ENCODE measurements at places on chromosomes 4 and X.

DNA sequence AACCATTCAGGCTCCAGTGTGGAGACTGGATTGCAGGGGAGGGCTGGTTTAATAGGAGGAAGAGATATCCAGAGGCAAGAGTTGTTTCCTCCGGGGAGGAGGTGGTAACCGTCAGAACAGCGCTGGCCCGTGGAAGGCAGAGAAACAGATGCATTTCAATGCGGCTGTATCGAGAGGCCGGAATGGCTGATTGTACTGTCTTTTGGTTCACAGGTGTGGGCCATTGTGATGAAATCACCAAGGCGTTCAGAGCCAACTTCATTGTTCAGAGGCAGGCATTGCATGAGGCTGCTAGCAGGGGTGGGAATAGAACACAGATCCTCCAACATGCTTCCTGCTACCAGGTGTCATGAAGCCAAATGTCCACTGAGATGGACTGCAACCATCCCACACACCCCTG lies 53.0 kb downstream of the SHOX start:
- DNase-seq: no peak

GRCh38 chrX:94430091-94430490 lies 756.1 kb downstream of the FAM133A start:
- DNase-seq: no peak

GRCh38 chr4:143768007-143768591 lies 67.6 kb upstream of the FREM3 start:
- no peak for DNase-seq

DNA sequence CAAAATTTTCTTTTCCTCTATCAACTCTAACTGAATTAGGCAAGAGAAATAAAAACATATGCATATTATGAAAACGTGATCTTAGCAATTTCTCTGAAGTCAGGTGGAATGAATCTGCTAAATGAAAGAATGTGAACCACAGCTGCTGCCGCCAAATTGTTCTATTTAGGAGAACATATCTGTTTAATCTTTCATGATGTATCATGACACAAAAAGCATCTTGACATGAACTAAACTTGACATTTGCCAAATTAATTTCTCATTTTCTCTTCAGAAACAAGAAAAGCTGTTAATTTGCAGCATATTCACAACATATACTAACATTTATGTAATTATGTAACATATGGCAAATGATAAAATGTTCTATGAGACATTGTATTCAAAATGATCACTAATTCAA lies 1237.9 kb downstream of the TECRL start:
- no peak for DNase-seq

GRCh38 chr4:31548823-31549222 lies 828.7 kb downstream of the PCDH7 start:
- no peak for DNase-seq

DNA sequence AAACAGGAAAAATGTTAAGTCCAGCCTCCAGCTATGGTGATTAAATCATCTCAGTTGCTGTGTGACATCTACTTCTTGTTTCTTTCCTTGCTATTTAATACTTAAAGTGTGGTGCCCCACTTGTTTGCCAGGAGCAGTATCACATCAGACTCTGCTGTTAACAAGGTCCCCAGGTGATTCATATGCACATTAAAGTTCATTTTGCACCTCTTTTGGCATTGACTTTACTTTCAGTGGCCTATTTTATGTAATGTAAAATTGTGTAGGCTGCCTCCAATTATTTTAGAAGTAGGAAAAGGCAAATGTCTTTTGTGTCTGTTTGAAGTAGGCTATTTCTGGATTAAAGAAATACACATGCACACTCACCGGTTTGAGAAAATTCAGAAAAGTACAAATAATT lies 47.5 kb downstream of the CPE start:
- DNase-seq: no peak

GRCh38 chrX:72351606-72352334 lies 46.1 kb upstream of the CITED1 start:
- DNase-seq: no peak

All from NCI-H187 (cell line).